ENCODE measurements at places on chromosomes 7 and 10. TPM values are rescaled to one million over a fixed set of nuclear protein-coding genes. Genes with fewer than 3 reads are reported as not detected.

GRCh38 chr7:29150856-29151255, 4.5 kb upstream of the CPVL start:
- H3K36me3 ChIP-seq = peaks cover 4% of the 10 kb centered on the region
- no peak for DNase-seq
- no peak overlapping the region for H3K27ac ChIP-seq
- H3K27me3 ChIP-seq = peaks cover 24% of the 10 kb centered on the region
- H3K4me3 ChIP-seq = no peak overlapping the region

- no peaks in the 10 kb centered on the region for H3K27me3 ChIP-seq
- no peak for DNase-seq
- H3K4me3 ChIP-seq = no peak overlapping the region
- no peaks in the 10 kb centered on the region for H3K36me3 ChIP-seq
- no peaks in the 10 kb centered on the region for H3K4me1 ChIP-seq
These were observed 406.1 kb upstream of the AUTS2 start for GRCh38 chr7:69192134-69192533.

- no peak overlapping the region for H3K4me3 ChIP-seq
- H3K36me3 ChIP-seq = no peaks in the 10 kb centered on the region
- no peak overlapping the region for H3K27ac ChIP-seq
- peaks cover 7% of the 10 kb centered on the region for H3K4me1 ChIP-seq
These were observed 42.0 kb downstream of the LYZL2 start for GRCh38 chr10:30587522-30588031.

GRCh38 chr7:131119381-131119780, 208.3 kb upstream of the MKLN1 start:
- no peak overlapping the region for H3K4me3 ChIP-seq
- no peak overlapping the region for H3K27ac ChIP-seq
- H3K4me1 ChIP-seq = peaks cover 10% of the 10 kb centered on the region
- DNase-seq = no peak
- no peaks in the 10 kb centered on the region for H3K27me3 ChIP-seq

- H3K27me3 ChIP-seq = peaks cover 47% of the 10 kb centered on the region
- H3K4me3 ChIP-seq = no peak overlapping the region
- H3K27ac ChIP-seq = no peak overlapping the region
- peaks cover 2% of the 10 kb centered on the region for H3K36me3 ChIP-seq
These were observed 111.0 kb upstream of the JAZF1 start for GRCh38 chr7:28291559-28291958.

- no peak for DNase-seq
- no peaks in the 10 kb centered on the region for H3K4me1 ChIP-seq
- no peaks in the 10 kb centered on the region for H3K36me3 ChIP-seq
- H3K27ac ChIP-seq = no peak overlapping the region
These were observed 287.3 kb downstream of the INHBA start for GRCh38 chr7:41415471-41416207.

DNA sequence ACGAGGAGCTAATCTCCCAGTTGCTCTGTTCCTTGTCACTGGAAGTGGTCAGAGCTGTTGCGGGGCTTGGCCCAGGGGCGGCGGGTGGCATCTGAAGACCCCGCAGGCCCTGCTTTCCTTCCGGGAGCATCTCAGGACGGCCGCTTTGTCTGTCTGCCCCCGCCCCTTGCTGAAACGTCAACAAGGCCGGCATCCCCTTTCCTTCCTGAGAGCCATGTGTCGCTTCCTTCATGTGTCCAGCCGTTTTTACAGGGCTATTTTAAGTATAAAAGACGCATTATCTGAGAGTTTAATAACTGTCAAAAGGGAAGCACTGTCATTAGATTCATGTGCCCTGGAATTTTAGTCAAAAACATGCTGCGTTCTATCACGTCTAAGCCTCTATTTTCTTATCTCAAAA, 110.4 kb downstream of the CUX1 start:
- DNase-seq = no peak
- H3K4me1 ChIP-seq = peaks cover 13% of the 10 kb centered on the region
- H3K27ac ChIP-seq = no peak overlapping the region
- H3K4me3 ChIP-seq = no peak overlapping the region
- H3K36me3 ChIP-seq = no peaks in the 10 kb centered on the region

- no peaks in the 10 kb centered on the region for H3K36me3 ChIP-seq
- H3K27me3 ChIP-seq = no peaks in the 10 kb centered on the region
- no peak overlapping the region for H3K27ac ChIP-seq
These were observed 594.9 kb downstream of the REEP3 start for GRCh38 chr10:64115908-64116643.

- H3K27me3 ChIP-seq = peaks cover 13% of the 10 kb centered on the region
- no peak for DNase-seq
- no peaks in the 10 kb centered on the region for H3K36me3 ChIP-seq
- H3K4me3 ChIP-seq = no peak overlapping the region
- H3K27ac ChIP-seq = no peak overlapping the region
- no peaks in the 10 kb centered on the region for H3K4me1 ChIP-seq
These were observed 604.9 kb upstream of the ADARB2 start for GRCh38 chr10:2342206-2342605.

- no peak overlapping the region for H3K27ac ChIP-seq
- peaks cover 47% of the 10 kb centered on the region for H3K27me3 ChIP-seq
- peak overlapping the region; percentile 85 for H3K4me3 ChIP-seq
These were observed 211.7 kb downstream of the CCSER2 start for GRCh38 chr10:84540022-84540616.

GRCh38 chr10:28120043-28120749, 121.3 kb upstream of the ODAD2 start:
- H3K36me3 ChIP-seq = peaks cover 3% of the 10 kb centered on the region
- DNase-seq = no peak
- H3K27me3 ChIP-seq = no peaks in the 10 kb centered on the region
- no peak overlapping the region for H3K27ac ChIP-seq

DNA sequence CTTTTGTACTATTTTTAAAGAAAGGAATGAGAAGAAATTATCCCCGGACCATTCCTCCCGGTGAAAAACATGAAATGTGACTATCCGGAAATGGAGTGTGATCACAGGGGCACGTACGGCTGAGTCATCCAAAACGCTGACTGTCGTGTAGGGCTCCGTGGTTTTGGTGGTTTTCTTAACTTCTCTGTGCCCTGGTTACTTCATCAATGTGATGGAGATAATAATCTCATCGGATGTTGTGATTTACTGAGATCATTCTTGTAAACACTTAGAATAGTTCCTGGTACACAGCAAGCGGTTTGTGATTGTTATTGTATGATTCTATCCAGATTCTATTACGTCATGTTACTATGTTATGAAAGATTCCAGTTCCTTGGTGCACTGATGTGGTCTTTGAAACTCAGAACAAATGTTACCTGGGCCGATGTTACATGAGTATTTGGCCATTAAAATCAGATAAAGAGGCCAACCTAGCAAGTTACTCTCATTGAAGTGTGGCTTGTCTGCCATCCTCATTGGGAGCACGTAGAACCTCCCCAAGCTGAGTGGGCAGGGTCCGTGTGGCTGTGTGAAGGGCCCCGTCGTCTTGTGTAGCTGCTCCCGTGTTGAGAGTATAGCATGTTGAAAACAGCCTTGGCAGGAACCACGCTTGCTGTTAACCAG, 99.5 kb downstream of the CAMK1D start:
- H3K4me3 ChIP-seq = peak overlapping the region; percentile 84
- peak overlapping the region; percentile 99 for H3K27ac ChIP-seq
- peak; percentile 40 for DNase-seq
- H3K36me3 ChIP-seq = peaks cover 2% of the 10 kb centered on the region

- H3K4me1 ChIP-seq = no peaks in the 10 kb centered on the region
- H3K36me3 ChIP-seq = peaks cover 4% of the 10 kb centered on the region
- no peak for DNase-seq
- no peak overlapping the region for H3K4me3 ChIP-seq
- H3K27me3 ChIP-seq = peaks cover 80% of the 10 kb centered on the region
- no peak overlapping the region for H3K27ac ChIP-seq
These were observed 82.7 kb downstream of the ARHGAP22 start for GRCh38 chr10:48522011-48522765.

- peaks cover 2% of the 10 kb centered on the region for H3K4me1 ChIP-seq
- H3K27ac ChIP-seq = no peak overlapping the region
- no peaks in the 10 kb centered on the region for H3K36me3 ChIP-seq
- H3K4me3 ChIP-seq = no peak overlapping the region
- H3K27me3 ChIP-seq = peaks cover 18% of the 10 kb centered on the region
These were observed 23.9 kb downstream of the AUTS2 start for GRCh38 chr7:69622014-69622835.

DNA sequence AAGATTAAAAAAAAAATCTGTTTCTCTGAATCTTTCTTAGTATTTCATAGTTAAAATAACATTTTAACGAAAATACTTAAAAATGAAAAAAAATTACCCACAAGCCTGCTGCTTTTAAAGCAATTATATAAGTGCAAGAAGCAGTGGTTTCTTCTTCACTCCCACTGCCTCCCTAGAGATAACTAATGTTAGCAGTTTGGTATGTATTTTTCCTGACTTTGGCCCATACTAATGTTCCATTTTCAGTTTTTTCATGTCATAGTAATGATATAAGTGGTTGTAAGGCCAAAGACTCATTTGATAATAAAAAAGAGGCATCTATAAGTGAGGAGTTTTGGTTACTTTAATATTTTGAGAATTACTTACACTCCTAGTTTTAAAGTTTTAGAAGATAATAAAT, 24.3 kb upstream of the LAMB1 start:
- DNase-seq = no peak
- H3K4me3 ChIP-seq = no peak overlapping the region
- peaks cover 47% of the 10 kb centered on the region for H3K27me3 ChIP-seq
- H3K4me1 ChIP-seq = no peaks in the 10 kb centered on the region
- H3K36me3 ChIP-seq = peaks cover 3% of the 10 kb centered on the region

GRCh38 chr7:110779339-110779738, 311.6 kb upstream of the LRRN3 start:
- H3K36me3 ChIP-seq = peaks cover 2% of the 10 kb centered on the region
- no peak overlapping the region for H3K27ac ChIP-seq
- no peaks in the 10 kb centered on the region for H3K4me1 ChIP-seq
- H3K27me3 ChIP-seq = no peaks in the 10 kb centered on the region

GRCh38 chr7:149133028-149133710, 7.0 kb upstream of the ZNF425 start:
- H3K4me1 ChIP-seq = no peaks in the 10 kb centered on the region
- no peak overlapping the region for H3K4me3 ChIP-seq
- H3K36me3 ChIP-seq = no peaks in the 10 kb centered on the region
- no peak for DNase-seq
- H3K27ac ChIP-seq = no peak overlapping the region

DNA sequence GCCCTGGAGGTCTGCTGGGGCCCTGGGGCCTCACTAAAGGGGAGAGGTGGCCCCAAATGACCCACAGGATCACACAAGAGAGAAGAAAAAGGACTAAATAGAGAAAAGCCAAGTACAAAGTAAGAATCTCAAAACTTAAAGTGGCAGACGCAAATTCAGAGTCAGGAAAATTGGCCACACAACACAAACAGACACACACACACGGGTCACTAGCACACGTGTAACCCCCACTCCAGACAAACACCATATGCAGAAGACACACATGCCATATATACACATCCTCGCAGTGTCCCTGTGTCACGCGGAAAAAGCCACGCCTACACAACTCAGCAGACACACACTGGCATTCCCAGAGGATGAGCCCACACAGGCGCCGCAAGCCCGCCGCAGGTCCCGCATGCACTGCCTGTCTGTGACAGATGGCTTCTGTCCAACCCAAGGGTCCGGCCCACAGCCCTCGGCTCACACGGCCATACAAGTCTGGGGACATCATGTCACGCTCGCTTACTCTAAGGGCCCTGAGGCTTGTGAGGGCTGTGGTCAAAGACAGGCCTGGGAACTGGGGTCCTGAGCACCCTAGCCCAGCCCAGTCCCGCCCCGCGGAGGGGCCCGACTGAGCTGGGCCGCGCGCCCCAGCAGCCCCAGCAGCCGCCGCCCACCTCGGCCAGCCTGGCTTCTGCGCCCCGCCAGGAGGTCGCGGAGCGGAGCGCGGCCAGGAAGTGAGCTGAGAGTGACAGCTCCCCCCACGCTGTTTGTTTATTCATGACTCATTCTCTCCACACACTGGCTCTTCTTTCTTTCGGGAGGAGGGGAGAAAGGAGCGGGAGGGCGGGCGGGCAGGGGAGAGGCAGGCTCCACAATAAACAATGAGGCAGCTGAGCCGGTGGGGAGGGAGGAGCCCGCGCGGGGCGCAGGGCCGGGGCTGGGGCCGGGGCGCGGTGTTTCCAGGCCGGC, 95.5 kb upstream of the ZMIZ1 start:
- peak overlapping the region; percentile 87 for H3K4me3 ChIP-seq
- H3K27me3 ChIP-seq = peaks cover 16% of the 10 kb centered on the region
- H3K36me3 ChIP-seq = peaks cover 2% of the 10 kb centered on the region
- H3K27ac ChIP-seq = no peak overlapping the region
- DNase-seq = peak; percentile 36
- H3K4me1 ChIP-seq = peaks cover 25% of the 10 kb centered on the region

GRCh38 chr7:155833651-155834050, 21.4 kb upstream of the SHH start:
- no peak overlapping the region for H3K27ac ChIP-seq
- H3K4me1 ChIP-seq = peaks cover 3% of the 10 kb centered on the region
- peaks cover 22% of the 10 kb centered on the region for H3K27me3 ChIP-seq

DNA sequence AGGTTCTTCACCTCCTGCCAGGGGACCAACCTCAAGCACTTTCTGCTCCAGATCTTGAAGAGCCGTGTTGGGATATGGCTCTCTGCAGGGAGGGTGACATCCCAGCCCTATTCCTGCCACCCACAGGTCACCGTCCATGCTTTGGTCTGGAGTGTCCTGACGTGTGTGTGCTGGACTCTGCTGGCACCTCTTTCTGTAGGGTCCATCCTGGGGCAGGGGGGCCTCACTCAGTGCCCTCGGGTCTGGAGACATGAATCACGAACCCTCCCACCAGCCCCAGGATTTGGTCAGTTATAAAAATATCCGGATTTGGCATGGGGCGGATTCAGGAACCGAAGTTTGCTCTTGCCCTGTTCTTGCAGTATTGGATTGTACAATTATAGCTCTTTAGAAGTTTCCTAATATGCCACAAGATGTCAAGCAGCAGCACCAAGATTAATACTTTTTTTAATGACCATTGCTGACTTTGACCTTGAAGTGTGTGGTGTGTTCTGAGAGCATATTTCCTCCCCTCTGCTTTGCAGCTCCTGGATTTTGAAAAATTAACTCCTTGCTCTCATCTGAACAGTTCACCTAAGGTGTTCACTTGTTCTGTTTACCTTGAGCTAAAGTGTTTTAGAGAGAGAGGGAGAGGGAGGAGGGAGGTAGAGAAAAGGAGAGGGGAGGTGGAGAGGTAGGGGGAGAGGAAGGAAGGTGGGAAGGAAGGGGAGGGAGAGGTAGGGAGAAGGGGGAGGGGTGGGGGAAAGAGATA, 95.4 kb upstream of the SHH start:
- H3K4me1 ChIP-seq = no peaks in the 10 kb centered on the region
- H3K27ac ChIP-seq = no peak overlapping the region
- H3K4me3 ChIP-seq = no peak overlapping the region
- no peaks in the 10 kb centered on the region for H3K36me3 ChIP-seq
- H3K27me3 ChIP-seq = no peaks in the 10 kb centered on the region

SIRT1 gene
- 56.4 TPM for total RNA-seq

NUTM2A gene
- 1.7 TPM for total RNA-seq

PRXL2A gene
- 1.5 TPM for total RNA-seq

HOXA4 gene
- not detected for total RNA-seq

CHST15 gene
- 3.3 TPM for total RNA-seq

ZNF804B gene
- not detected for total RNA-seq

UBTD1 gene
- 1.1 TPM for total RNA-seq

MGAM2 gene
- total RNA-seq = not detected
